ENCODE measurements at places on chromosomes 1 and 21.

DNA sequence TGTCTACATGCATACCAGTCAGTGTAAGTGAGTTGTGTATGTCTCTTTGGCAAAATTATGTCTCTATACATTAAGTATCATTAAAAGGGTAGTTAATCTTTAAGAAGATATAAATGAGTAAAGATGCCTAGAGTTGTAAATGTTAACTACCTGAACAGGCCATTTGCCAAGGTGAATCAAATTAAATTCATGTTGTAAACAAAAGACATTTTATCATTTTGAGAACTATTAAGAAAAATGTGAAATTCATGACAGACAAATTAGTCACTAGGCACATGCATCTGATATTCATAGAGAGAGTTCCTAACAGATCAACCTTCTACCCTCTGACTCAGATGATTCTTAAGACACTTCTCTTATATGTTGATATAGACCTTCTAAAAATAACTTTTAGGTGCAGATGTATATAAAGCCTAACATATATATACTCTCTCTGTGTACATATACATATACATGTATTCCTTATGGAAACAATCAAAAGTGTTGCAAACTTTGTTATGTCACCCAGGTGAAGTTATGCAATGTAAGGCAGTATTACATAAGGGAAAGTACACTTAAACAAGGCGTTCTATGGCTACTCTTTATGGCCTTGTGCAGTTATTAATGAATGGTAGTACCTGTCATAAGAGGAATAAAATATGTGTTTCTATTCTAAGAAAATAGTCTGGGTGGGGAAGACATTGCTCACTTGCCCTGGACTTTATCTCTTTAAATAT lies at the start of gene TMPRSS15:
Gene TMPRSS15 (minus strand): TSS at position 51 of the 716 bp plus-strand sequence. CDS start 163 bp downstream, outside the sequence.
- peak; percentile 30 for DNase-seq

DNA sequence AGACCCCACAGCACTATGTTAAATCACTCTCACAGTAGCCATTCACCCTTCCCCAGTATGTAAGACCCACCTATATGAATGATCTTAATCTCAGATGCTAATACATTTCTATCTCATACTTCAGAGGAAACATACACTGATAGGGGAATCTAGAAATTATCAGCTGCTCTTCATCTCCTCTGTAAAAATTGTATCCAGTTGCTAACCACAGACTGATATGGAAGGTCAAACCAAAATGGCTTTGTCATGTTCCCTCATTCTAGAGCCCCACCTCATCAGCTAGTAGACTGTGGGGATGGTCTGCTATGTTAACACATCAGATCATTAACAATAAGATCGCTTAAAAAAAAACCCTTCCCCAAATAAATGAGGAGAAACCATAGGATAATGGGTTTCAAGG lies 71.7 kb downstream of the UBR4 start:
- DNase-seq: no peak

GRCh38 chr1:206445116-206445515 lies 25.2 kb upstream of the IKBKE start:
- peak; percentile 32 for DNase-seq

- no peak for DNase-seq
Observed at GRCh38 chr1:150207281-150207971, 28.5 kb downstream of the ANP32E start.

- DNase-seq: peak; percentile 93
Observed at GRCh38 chr1:200231787-200232231, 178.0 kb downstream of the ZNF281 start.

GRCh38 chr21:40841524-40842196 lies 5.3 kb downstream of the DSCAM start:
- DNase-seq: peak; percentile 56

GRCh38 chr1:23807453-23807852 lies 6.9 kb upstream of the GALE start:
- DNase-seq: no peak

GRCh38 chr1:246805135-246805716 lies 81.0 kb downstream of the SCCPDH start:
- DNase-seq: no peak

DNA sequence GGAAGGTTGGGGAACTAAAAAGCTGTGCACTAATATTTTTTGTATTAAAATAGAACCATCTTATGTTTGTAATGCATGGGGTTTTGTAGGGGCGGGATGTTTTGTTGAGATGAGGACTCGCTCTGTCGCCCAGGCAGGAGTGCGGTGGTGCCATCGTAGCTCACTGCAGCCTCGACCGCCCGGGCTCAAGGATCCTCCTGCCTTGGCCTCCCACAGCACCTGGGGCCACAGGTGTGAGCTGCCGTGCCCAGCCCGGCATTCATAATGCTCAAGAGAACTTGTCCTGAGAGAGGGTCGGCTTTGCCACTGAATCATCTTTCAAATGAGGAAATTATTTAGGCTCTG lies 3.0 kb upstream of the C1orf159 start:
- DNase-seq: no peak

DNA sequence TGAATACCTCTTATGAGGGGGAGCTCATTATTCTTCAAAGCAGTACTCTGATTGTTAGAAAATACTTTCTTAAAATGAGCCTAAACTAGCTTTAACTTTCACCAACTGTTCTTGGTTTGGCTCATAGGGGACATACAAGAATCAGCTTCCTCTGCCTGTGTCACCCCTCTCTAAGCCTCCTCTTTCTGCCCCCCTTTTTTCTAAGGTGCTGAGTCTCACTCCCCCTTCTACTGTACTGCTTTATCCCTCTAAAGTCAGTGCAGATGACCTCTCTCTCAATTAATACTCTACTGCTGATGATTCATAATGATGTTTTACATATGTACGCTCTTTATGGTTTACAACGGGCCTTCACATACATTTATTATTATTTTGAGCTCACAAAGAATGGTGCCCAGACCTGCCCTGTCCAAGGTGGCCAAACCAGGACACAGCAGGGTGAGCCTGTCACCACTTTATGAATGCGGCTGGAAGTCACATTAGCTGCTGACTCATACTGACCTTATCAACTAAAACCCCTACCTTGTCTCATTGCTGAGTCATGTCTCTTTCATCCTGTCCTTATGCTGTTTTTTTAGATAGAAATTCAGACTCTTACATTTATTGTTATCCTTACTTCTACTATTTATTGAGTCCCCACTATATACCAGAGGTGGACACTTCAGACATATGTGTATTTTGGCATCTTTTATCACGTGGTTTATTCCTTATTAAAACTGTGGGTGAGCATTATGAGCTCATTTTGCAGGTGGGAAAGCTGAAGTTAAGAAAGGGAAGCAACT lies 126.9 kb downstream of the RNF220 start:
- DNase-seq: peak; percentile 7

GRCh38 chr1:17258116-17258757 lies 9.3 kb downstream of the PADI3 start:
- peak; percentile 13 for DNase-seq

- no peak for DNase-seq
Observed at GRCh38 chr1:229669333-229669732, 43.3 kb downstream of the URB2 start.

DNA sequence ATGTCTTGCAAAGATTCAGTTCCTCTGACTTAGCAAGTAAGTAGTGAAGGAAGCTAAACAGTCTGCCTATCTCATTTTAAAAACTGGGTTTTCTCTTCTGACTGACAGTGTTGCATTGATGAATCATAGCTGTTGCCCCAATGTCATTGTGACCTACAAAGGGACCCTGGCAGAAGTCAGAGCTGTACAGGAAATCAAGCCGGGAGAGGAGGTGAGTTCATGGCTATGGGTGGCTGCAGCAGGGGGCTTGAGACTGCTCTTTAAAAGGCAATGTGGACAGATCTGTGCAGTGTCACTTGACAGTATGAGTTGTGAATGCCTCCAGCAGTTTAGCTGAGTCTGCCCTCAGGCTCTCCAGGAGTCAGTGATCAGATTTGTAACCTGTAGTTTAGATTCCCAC lies 46.6 kb downstream of the SMYD2 start:
- no peak for DNase-seq

DNA sequence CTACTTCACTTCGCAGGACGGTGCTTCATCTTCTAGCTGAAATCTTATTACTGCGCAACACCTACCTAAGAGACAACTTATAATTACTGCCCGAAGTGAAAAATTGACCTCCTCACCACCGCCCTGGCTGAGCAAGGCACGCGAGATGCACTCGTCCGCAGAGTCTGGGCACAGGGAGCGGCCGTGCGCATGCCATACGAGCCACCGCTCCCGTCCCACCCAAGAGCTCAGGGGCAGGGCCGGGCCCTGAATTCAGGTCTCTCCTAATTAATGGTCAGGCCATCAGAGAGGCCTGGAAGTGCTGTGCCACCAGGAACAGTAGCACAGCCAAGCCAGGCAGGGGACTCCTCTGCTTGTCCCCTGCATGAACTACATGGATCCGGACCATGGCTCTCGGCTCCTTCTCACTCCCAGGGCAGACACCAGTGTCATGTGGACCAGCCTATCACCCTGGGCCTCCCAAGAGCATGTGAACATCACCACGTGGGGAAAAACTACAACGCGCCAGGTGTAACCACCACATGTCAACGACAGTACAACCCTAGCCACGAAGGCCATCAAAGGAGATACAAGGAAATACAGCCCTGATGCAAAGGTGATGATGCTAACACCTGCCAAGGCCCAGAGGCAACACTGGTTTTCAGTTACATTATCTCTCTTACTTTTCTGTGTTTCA lies 11.5 kb downstream of the RIPK4 start:
- no peak for DNase-seq

DNA sequence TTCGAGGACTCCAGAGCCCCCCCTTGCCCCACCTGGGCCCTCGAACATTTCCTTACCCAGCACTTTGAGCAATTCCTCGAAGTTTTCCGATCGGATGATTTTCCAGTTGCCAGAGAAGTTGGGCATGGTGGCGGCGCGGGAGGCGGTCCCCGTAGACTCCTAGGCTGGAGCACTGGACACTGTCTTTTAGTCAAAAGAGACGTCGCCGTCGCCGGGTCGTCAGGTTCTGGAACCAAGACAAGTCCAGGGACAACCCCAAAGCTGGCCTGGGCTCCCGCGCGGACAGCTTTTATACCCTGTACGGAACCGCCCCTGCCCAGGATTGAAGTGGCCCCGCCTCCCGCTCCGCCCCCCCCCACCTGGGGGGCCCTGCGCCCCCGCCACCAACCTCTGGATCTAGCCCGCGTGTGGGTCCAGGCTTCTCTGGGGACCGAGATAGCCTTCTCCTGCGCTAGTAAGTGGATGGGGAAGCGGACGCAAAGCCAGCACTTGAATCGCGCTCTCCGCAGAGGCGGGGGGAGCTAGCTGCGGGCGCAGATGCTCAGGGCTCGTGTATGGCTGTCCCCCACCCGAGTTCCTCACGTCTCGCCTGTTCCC lies at the start of gene CRABP2:
Gene CRABP2 (minus strand): TSS at position 263 of the 597 bp plus-strand sequence. CDS start 137 bp downstream, at position 126.
- peak; percentile 65 for DNase-seq

GRCh38 chr1:203148127-203148526 lies 20.6 kb downstream of the ADORA1 start:
- no peak for DNase-seq

GRCh38 chr1:113792986-113793385 lies 19.3 kb downstream of the RSBN1 start:
- DNase-seq: peak; percentile 48

DNA sequence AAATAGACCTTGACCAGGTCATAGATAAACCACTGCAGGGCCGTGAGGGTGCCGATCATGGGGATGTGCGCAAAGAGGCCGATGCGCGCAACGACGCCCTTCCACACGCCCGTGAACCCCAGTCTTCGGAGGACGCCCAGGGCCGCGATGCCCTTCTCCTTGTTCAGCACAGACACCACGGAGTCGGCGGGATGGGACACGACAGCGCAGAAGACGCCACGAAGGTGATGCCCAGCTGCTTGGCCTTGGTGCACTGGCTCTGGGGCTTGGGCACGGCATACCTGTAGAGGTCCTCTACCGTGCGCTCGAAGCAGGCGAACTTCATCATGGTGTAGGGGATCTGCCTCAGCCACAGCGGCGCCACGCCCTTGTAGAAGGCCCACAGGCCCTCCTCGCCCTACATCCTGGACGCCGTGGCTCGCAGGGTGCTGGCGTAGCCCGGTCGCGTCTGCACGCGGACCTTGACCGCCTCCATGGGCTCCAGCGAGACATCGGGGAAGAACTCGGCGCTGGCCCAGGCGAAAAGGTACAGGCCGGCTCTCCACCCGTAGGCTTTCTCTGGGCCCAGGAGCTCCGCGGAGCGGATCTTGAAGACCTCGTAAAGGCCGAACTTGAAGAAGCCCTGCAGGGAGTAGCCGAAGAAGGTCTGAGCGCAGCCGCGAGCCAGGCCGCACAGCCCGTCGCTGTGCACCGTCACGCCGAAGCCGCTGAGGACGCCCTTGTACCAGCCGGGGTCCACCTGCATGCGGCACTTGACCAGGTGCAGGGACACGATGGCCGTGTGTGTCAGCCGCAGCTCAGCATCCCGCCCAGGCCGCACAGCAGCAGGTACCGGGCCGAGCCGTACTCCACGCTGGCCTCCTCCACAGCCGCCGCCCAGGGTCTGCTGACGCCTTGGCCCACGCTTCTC lies 20.5 kb upstream of the DMRTB1 start:
- no peak for DNase-seq

DNA sequence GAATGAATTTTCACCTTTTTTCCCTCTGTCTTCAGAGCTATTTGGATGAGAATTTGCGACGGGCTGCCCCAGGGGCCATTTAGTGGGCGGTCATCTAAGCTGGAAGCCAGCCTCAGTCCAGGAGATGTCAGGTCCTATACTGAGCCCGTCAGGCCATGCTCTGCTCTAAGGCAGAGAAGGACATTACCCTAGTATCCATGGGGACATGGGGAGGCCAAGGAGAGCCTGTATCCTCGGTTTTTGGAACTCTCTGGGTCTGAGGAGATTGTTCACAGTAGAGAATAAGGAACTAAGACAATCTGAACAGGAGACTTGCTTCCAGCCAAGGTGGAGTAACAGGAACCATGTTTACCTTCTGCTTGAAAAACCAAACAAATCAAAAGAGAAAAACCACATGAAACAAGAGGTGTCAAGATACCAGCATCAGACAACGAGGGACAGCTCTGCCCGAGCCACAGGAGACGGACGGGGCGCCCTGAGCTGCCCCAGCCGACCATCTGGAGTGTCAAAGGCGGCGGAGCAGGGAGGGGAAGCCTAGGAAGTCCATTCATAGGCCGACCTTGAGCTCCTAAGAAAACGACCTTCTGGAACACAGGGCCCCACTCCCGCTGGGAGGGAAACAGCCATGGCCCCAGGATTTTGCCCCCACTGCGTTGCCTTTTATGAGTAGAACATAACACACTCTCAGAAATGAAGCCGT lies 20.0 kb upstream of the ADARB1 start:
- DNase-seq: no peak

- DNase-seq: peak; percentile 45
Observed at GRCh38 chr1:22108339-22109105, 34.4 kb downstream of the WNT4 start.

- DNase-seq: no peak
Observed at GRCh38 chr1:156388174-156389137, 19.4 kb downstream of the RHBG start.

- DNase-seq: no peak
Observed at GRCh38 chr1:44297695-44298400, 57.2 kb downstream of the ERI3 start.

All from fibroblast of skin of right quadriceps (primary cell).